ENCODE measurements at places on chromosomes 5 and 9.

DNA sequence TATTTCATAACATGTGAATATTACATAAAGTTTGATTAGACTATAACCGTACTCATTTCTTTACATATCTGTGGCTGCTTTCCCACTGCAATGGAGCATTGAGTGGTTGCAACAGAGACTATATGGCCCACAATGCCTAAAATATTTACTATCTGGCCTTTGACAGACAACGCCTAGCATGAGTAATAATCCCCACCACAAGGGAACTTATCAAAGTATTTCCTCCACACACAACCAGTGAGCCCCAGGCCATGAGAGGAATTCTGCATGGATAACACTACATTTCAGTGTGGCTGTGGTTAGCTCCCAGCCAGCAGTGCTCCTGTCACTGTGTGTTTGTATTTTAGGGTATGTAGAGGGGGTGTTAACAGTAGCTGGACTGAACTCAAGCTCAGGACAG lies 54.8 kb downstream of the FAM81B start:
- H3K27ac ChIP-seq = no peak overlapping the region
- no peak for DNase-seq
- no peaks in the 10 kb centered on the region for H3K27me3 ChIP-seq
- peaks cover 1% of the 10 kb centered on the region for H3K4me1 ChIP-seq
- H3K4me3 ChIP-seq = no peak overlapping the region

DNA sequence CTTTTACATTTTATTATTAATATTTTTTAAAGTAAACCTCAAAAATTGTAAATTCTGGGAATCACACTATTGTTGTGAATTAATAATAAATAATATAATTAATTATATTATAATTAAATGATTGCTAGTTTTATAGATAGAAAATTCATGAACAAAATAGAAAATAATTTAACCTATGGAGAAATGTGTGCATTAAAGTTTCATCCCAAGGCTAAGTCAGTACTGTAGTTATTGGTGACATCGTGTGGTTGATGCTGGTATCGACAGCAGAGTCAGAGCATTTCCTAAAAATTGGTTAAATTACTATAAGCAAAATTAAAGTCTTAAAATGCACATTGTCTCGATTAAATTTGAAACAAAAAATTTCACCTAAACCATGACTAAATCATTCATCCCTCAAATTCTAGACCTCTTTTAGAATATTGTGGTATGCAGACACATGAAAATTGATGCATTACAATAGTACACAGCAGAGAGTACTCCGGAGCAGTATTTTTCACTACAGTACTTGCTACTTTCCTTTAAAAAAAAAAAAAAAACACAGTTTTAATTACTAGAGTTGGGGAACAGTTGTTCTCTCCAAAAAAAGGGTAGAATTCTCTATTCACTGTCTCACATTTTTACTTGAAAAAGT lies 73.9 kb downstream of the RORB start:
- H3K27me3 ChIP-seq = no peaks in the 10 kb centered on the region
- no peak overlapping the region for H3K27ac ChIP-seq
- H3K4me1 ChIP-seq = no peaks in the 10 kb centered on the region
- DNase-seq = no peak

GRCh38 chr5:74212336-74212735 lies 428.2 kb downstream of the ENC1 start:
- no peak overlapping the region for H3K4me3 ChIP-seq
- H3K27me3 ChIP-seq = peaks cover 8% of the 10 kb centered on the region
- H3K36me3 ChIP-seq = no peaks in the 10 kb centered on the region
- H3K27ac ChIP-seq = no peak overlapping the region
- DNase-seq = no peak

DNA sequence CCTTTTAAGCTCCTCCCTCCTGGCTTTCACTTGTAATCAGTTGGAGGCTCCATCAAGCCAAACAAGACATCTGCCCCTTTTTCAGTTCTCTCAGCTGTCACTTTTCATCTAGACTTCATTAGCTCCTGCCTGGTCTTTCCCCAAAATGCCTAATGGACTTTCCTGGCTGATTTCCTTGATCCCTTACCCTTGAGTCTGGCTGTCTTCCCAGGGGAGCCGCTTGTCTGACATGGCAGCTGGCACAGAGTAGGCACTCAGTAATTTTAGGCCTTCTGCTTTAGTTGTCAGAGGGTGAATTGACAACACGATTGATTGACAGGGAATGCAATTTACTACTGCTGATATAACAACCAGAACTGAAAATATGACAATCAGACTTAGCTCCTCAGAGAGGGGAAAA lies 2.1 kb downstream of the C9orf153 start:
- H3K27me3 ChIP-seq = no peaks in the 10 kb centered on the region
- H3K36me3 ChIP-seq = peaks cover 17% of the 10 kb centered on the region
- no peak overlapping the region for H3K27ac ChIP-seq
- no peak for DNase-seq
- no peak overlapping the region for H3K4me3 ChIP-seq

- no peaks in the 10 kb centered on the region for H3K4me1 ChIP-seq
- no peaks in the 10 kb centered on the region for H3K36me3 ChIP-seq
- H3K4me3 ChIP-seq = no peak overlapping the region
- no peak overlapping the region for H3K27ac ChIP-seq
- DNase-seq = no peak
Measured at GRCh38 chr5:9251379-9251980, 294.4 kb downstream of the SEMA5A start.

- no peak for DNase-seq
- no peaks in the 10 kb centered on the region for H3K4me1 ChIP-seq
- H3K4me3 ChIP-seq = no peak overlapping the region
- peaks cover 10% of the 10 kb centered on the region for H3K27me3 ChIP-seq
Measured at GRCh38 chr5:135740475-135740874, 94.0 kb upstream of the SLC25A48 start.

DNA sequence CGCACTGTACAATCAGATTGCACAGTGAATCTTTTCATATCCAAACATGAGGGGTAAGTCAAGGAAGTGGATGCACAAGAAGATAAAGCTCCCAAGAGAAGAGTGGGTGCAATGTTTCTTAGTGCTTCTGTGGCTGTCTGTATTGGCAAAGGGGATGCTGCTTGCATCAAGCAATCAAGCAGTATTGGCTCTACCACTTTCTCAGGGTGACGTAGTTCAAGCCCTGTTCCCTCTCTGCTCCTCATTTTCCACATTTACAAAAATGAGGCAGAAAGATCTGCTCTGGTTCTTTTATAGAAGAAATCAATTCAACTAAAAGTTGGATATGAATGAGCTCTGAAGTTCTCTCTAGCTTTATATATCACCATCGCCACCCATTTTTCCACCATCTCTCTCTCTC lies 2.3 kb downstream of the TNFSF8 start:
- peaks cover 15% of the 10 kb centered on the region for H3K27me3 ChIP-seq
- no peak for DNase-seq
- peaks cover 72% of the 10 kb centered on the region for H3K4me1 ChIP-seq
- no peak overlapping the region for H3K4me3 ChIP-seq
- H3K36me3 ChIP-seq = peaks cover under 1% of the 10 kb centered on the region

GRCh38 chr5:76690037-76690679 lies 25.8 kb upstream of the F2R start:
- H3K36me3 ChIP-seq = peaks cover 8% of the 10 kb centered on the region
- H3K27me3 ChIP-seq = no peaks in the 10 kb centered on the region
- H3K27ac ChIP-seq = peak overlapping the region; percentile 14
- H3K4me3 ChIP-seq = no peak overlapping the region

GRCh38 chr5:179608131-179608581 lies 15.3 kb downstream of the HNRNPH1 start:
- H3K27ac ChIP-seq = peak overlapping the region; percentile 20
- H3K27me3 ChIP-seq = no peaks in the 10 kb centered on the region
- DNase-seq = no peak
- no peak overlapping the region for H3K4me3 ChIP-seq
- H3K36me3 ChIP-seq = peaks cover 60% of the 10 kb centered on the region

DNA sequence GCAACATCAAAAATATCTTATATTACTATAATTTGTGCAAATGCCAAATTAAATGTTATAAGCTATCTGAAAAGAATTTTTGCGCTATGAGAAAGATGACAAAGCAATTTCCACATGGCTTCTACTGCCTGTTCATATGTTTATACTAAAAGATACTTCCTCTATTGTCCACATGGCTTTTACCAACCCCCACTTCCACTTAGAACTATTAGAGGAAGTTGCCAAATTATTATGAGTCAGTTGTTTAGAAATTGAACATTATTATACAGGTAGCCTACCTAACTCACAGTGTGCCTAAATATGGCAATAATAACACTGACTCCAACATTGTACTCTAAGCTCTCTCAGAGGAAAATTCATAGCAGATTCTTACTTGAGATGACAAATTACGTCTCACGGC lies 37.6 kb upstream of the SLC27A6 start:
- no peaks in the 10 kb centered on the region for H3K27me3 ChIP-seq
- no peak overlapping the region for H3K4me3 ChIP-seq
- H3K4me1 ChIP-seq = peaks cover 4% of the 10 kb centered on the region
- no peak overlapping the region for H3K27ac ChIP-seq

- no peak overlapping the region for H3K4me3 ChIP-seq
- DNase-seq = no peak
- H3K4me1 ChIP-seq = no peaks in the 10 kb centered on the region
- H3K36me3 ChIP-seq = no peaks in the 10 kb centered on the region
Measured at GRCh38 chr5:38184627-38185026, 73.7 kb upstream of the EGFLAM start.

DNA sequence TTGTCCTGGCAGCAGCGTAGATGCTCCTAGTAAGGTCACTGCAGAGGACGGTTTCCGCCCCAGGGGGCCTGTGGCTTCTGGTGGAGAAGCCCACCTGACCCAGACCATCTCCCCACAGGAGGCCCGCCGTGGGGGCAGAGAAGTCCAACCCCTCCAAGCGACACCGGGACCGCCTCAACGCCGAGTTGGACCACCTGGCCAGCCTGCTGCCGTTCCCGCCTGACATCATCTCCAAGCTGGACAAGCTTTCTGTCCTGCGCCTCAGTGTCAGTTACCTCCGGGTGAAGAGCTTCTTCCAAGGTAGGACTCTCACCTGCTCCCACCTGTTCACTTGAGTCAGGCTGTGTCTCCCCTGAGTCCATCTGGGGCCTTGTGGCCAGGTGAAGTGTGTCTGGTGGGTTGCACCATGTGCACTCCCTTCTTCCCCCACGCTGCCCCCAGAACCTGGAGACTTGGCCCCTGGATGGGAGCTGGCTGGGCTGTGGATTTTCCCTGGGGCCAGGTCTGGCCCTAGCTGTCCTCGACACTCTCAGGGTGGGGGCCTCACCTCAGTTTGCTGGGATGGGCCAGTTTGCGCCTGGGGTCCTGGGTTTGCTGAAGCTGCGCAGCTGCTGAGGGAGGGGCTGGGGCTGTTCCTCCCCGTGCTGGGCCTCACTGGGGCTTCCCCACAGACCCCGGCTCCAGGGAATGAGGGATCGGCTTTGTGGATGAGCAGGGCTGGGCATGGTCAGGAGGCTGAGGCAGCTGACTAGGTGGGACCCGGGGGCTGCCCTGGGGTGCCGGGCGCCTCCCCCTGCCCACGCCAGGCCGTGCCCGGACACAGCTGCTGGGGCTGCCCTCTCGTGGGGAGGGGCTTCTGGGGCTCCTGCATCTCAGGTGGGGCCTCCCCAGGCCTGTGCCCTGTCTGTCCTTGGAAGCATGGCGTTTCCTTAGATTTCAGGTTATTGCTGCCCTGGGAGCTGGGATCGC lies 32.4 kb downstream of the AHRR start:
- peaks cover 5% of the 10 kb centered on the region for H3K4me1 ChIP-seq
- no peak overlapping the region for H3K4me3 ChIP-seq
- H3K36me3 ChIP-seq = peaks cover 48% of the 10 kb centered on the region
- peak overlapping the region; percentile 80 for H3K27ac ChIP-seq
- DNase-seq = no peak

GRCh38 chr9:121943463-121943862 lies 149.6 kb downstream of the TTLL11 start:
- no peak overlapping the region for H3K27ac ChIP-seq
- H3K4me1 ChIP-seq = peaks cover 27% of the 10 kb centered on the region
- H3K4me3 ChIP-seq = no peak overlapping the region
- no peaks in the 10 kb centered on the region for H3K27me3 ChIP-seq
- no peaks in the 10 kb centered on the region for H3K36me3 ChIP-seq

DNA sequence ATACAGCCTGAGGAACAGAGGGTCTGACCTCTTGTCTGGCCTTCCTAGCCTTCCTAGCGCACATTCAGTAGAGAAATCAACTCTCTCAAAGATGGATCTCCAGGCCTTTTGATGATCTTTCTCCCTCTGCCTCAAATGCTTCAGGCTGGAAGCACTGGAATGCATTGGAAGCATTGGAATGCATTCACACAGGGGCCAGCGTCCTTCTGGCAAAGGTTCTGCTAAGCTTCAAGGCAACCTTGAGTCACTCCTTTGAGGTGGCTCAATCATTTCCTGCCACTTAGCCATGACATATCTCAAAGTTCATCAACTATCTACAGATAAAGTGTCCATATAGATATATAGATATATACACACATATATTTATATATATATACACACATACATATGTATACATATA lies 42.9 kb downstream of the OR2K2 start:
- no peak for DNase-seq
- no peaks in the 10 kb centered on the region for H3K27me3 ChIP-seq
- no peaks in the 10 kb centered on the region for H3K4me1 ChIP-seq
- no peak overlapping the region for H3K4me3 ChIP-seq

DNA sequence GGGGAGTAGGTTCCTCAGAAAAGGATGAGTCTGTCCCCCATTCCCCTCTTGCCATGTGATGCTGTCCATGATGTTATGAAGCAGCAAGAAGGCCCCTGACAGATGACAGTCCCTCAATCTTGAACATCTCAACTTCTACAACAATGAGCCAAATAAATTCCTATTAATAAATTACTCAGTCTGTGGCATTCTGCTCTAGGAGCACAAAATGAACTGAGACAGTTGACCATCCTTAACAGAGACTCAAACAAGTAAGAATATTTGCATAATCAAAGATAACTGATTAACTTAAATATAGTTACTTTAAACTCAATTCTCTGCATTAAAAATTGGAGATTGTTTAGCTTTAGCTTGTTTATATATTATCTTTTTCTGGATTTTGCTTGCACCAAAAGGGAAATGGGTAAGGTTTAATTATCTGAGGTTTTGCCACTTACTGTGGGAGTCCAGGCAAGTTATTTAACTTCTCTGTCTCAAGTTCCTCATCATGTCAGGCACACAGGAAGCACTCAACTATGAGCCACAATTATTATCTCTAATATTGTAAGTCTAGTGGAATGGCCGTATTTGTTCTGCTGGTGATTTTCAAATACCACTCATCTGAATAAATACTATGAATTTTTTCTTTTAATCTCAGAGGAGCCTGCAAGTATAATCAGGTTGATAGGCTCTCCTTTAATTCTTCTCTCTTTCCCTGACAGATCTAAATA lies 162.9 kb downstream of the TSSK1B start:
- H3K27me3 ChIP-seq = peaks cover 5% of the 10 kb centered on the region
- H3K27ac ChIP-seq = no peak overlapping the region
- DNase-seq = no peak
- H3K4me3 ChIP-seq = no peak overlapping the region
- H3K4me1 ChIP-seq = no peaks in the 10 kb centered on the region
